IPS DF 19.7 (cell line): ENCODE measurements at places on chromosomes 2 and 18.

- DNase-seq = no peak
Measured at GRCh38 chr2:47402555-47402804, 476 bp upstream of the MSH2 start.

DNA sequence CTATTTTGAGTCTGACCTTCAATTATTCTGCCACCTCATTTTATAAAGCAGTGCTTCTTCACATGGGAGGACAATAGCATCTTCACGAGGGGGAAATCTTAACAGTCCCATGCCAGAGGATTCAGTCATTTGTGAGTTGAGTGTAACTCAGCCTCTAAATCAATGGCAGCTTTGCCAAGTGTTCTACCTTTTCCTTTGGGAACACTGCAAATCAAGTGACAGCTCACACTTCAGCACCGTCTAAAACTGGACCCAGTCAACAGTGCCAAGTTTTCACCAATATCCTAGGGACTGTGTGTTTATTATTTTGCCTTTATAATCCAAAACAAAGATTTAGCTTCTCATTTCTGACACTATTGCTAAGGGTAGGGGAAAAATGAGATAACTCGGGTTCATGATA, 133.6 kb downstream of the FIGN start:
- no peak for DNase-seq

DNA sequence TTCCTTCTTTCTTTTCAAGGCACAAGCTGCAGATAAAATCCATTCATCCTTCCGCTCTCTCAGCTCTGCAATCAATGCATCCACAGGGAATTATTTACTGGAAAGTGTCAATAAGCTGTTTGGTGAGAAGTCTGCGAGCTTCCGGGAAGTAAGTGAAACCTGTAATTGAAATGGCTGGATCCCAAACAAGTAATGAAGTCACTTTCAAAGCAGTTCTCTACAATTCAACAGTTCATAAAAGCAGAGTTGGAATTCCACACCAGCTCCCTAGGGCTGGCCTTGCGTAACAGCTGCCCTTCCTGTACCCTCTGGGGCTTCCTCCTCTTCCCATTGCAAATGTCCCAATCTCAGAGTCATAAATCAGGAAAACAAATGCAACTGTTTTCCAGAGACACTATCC, 9.6 kb downstream of the SERPINB2 start:
- no peak for DNase-seq

DNA sequence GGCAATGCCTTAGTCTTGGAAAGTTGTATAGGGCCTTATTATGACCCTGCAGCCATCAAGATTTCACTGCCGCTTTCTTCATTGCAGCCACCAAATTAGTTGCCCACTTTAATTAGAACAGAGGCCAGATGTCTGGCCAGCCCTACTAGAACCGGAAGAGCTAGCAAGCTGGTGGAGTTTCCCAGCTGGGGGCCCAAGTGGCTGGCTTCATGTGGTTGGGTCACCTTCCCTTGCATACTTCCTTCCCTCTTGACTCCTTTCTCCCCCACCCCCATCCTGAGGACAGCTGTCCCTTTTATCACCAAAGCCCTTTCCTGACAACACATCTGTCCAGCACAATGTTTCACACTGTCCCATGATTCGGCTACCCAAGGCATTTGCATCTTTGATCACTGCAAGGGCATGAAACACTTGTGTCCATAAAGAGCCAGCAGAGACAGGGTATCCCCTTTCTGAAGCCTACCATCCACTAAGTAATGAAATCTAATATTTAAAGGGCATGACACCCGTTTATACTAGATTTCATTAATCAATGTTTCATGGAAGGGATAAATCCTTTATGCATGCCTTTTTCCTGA, 187.2 kb downstream of the BCL11A start:
- no peak for DNase-seq

- DNase-seq = no peak
Measured at GRCh38 chr2:60490441-60490840, 63.0 kb downstream of the BCL11A start.

GRCh38 chr18:74457725-74458421, 765 bp upstream of the DIPK1C start:
- no peak for DNase-seq

- no peak for DNase-seq
Measured at GRCh38 chr18:26397019-26397418, 151.3 kb downstream of the KCTD1 start.

DNA sequence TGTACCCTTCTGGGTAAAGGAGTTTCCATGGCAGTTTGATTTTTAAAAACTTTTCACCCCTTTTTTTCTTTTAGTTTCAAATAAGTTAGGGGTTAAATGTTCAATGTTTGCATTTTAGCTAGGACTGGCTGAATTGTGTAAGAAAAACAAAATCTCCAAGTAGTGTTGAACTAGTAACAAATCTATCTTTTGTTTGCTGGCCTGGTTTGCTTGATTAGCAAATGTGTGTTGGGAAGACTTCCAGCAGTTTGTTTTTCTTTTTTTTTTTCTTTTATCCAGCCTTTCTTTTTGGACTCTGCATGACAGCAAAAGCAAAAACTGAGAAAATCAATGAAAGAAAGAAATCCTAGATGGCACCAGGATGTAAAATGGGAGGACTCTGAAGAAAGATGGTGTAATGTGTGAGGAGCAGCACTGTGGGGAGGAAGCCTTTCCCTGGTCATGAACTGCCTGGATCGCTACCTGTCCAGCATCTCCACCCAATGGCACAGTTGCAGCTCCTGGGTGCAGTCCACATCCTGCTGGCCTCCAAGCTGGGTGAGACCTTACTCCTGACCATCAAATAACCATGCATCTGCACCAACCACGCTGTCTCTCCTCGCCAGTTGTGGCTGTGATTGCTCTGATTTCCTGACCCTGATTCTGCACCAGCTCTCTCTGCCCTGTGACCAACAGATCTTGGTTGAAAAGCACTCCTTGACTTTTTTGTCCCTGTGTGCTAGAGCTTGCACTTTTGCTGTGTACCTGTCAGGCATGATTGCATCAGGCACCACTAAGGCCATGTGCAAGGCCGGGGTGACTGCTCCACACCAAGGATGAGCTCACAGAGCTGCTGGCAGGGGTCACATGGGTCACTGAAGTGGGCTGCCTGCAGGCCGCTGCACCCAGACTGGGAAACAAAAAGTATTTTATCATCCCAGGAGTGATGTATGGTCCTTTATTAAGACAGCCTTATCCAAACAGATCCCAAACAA, 71.2 kb upstream of the ZNF236 start:
- DNase-seq = no peak

DNA sequence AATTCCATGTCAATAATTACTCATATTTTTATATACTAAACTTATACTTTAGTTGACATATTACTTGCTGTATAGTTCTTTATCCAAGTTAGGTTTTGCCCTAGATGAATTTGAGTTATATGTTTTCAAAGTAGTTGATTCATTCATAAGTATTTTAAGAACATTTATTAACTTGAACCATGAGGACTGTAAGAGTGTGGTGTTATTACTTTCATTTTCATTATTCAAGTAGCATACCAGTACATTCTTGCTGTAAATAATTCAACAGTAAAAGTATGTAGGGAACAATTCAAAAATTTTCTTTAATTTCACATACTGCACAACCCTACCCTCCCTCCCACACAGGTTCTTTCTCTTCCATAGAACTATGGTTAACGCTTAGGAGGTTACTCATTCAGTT, 75.4 kb downstream of the ANKRD12 start:
- DNase-seq = no peak

DNA sequence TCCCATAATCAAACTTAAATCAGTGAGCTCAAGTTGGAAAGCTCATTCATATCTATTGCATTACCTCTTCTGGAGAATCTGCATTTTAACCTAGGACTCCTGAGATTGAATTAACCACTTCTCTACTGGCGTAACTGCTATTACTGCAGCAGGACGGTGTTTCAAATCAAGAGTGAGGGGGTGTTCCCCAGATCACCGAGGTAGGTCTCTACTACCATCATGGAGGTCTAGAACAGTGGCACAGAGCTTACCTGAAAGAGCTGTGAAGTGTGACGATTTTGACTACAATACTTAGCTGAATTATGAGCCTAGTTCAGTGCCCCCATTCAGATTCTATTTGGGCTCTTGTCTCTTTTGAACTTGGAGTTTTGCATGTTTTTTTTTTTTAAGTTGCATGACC, 119.5 kb downstream of the POLE4 start:
- DNase-seq = no peak

GRCh38 chr2:95053543-95053942, 28.0 kb downstream of the MAL start:
- DNase-seq = no peak

- DNase-seq = no peak
Measured at GRCh38 chr2:216951171-216951570, 91.3 kb upstream of the TNP1 start.

- DNase-seq = peak; percentile 20
Measured at GRCh38 chr2:17918789-17919188, 40.3 kb downstream of the KCNS3 start.

- no peak for DNase-seq
Measured at GRCh38 chr2:86788881-86789686, 1.6 kb downstream of the CD8A start.

GRCh38 chr18:49303379-49303778, 157.1 kb downstream of the DYM start:
- DNase-seq = no peak

DNA sequence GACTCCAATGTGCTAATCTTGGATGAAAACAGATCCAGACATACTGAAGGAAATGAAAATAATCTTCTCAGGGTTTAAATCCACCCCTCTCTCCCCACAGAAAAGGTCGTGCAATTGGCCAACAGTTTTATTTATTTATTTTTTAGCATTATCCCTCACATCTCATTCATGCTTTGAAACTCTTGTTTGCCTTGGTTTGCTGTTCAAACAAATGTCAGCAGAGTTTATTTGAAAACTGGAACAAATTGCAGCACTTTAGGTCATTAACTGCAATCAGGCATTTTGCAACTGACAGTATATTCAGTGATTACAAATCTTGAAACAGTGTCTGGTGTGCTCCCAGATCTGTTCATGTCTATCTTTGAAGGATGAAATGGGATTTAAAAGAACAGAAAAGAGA, 220.6 kb downstream of the SLC4A10 start:
- DNase-seq = no peak

DNA sequence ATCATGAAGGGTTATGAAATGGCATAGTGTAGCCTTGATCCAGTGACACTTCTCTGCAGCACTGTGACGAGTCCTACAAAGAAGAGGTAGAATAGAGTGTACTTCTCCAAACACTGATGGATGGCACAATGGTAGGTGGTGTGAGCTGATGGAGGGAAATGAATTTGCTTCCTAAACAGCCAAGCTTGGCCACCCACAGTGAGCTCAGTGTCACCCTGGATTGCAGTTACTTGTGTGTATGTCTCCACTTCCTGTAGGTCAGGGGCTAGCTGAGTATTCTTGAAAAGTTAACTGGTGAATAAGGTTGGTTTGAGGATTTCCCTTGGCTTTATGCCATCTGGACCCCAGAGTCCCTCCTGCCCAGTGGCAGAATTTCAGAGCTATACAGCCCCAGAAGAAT, 75.9 kb downstream of the VSNL1 start:
- no peak for DNase-seq

DNA sequence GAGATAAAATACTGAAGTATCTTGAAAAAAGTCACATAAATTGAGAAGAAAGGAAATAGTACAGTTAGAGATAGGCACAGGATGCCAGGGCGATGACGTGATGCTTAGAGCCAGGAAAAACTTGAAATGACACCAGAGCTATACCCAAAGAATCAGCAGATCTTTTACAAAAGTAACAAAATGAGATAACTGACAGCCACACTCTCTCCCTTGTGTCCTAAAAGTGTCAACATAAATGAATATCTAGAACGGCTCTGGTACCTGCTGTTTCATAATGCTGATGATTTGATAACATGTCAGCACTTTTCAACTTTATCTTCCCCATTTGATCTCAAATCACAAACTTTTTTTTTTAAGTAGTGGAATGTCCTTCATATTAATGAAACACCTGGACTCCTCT, 45.6 kb upstream of the ZC3H15 start:
- no peak for DNase-seq

DNA sequence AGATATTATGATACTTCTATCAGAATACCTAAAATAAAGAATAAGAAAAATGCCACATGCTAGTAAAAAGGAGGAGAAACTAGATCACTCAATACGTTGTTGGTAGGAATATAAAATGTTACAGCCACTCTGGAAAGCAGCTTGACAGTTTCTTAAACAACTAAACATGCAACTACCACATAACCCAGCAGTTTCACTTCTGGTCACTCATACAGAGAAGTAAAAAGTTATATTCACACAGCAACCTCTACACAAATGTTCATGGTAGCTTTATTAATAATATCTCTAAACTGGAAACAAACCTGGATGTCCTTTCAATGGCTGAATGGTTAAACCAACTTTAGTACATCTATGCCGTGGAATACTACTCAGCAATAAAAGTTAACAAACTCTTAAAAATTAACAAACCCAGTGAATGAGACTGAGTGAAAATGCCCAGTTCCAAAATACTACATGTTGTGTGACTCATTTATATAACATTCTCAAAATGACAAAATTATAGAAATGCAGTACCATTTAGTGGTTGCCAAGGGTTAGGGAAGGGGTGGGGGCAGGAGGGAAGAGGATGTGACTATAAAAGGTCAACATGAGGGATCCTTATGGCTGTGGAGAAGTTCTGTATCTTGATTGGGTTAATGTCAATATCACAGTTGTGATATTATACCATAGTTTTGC, 124.1 kb downstream of the MMADHC start:
- DNase-seq = no peak

DNA sequence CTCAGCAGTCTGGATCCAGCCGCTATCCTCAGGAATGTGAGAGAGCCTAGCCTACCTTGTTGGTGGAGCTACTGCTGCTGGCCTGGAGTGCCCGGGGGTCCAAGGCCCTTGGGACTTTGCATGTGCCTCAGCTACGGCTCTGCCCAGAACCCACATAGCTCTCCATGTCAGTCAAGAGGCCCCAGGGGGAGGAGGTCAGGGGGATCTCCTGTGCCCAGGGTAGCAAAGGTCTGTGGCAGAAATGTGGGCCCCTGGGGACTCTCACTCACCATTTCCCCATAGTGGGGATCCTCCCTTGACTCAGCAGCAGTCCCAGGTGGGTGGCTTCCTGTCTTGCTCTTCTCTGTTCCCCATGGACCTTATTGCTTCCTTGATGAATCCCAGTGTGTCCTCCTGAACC, 342.7 kb upstream of the CHAC2 start:
- no peak for DNase-seq

- DNase-seq = peak; percentile 79
Measured at GRCh38 chr2:173191601-173192000, 116.0 kb downstream of the MAP3K20 start.

GRCh38 chr2:38233231-38233983, 143.7 kb downstream of the ATL2 start:
- no peak for DNase-seq

DNA sequence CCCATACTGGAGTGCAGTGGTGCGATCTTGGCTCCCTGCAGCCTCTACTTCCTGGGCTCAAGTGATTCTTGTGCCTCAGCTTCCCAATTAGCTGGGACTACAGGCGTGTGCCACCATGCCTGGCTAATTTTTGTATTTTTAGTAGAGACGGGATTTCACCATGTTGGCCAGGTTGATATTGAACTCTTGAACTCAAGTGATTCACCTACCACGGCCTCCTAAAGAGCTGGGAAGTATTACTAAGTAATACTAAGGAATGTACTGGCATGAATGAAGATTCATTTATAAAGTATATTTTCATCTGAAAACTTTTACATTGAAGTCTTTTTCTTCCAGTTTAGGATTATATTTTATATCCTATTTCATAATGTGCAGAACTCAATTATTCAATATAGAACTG, 38.1 kb downstream of the NUP35 start:
- no peak for DNase-seq
